ENCODE measurements at places on chromosomes 11 and 22.
A peak's percentile ranks its signal among the peaks of the same experiment; 100 is the strongest.

DNA sequence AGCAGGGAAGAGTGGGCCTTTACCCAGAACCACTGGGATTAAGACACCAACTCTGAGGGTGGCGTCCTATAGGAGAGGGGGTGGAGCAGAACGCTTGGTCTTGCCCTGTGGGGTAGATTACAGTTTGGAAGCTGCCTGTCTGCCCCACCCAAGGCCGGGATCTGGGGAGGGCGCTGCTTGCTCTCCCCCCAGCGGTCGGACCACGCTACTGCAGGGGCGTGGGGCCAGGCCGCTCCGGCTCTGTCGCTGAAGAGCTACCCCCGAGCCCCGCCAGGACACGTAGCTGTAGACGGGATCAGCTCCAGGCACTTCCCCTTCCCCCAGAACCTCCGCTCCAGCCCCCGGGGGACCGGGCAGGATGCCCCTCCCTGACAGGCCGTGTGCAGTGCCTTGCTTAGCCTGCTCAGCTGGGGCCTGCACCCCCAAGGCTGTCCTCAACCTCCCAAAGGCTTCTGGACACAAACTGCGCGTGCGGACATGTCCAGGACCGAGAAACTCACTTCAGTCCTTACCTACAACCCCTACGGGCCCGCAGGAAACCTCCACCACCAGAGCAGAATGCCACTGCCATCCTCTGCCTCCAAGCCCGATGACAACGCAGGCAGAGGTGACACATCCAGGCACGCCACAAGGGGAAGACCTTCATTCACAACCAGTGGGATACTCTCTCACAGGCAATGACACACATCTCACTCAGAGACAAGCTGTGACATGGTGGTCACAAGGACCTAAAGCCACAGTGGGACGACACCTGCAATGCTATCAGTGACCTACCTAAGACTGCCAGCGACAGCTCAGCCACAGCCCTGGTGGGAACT, 3.6 kb downstream of the AHNAK start:
- DNase-seq: peak; percentile 69

DNA sequence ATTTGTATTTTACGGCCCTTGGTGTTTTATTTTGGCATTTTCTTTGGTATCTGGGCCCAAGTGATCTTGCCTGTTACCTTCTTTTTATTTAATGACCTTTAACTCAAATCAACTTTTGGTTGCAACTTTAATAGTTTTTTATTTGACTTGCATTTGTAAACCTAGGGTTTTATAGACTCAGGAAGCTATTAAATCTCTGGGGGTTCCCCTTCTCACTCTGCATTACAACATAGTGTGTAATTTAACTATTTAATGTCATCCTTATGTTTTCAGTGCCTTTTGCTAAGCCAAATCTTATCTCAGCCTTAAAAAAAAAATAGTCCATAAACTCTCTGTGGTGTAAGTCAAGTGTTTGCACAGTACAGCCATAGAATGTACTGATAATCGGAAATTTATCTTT, 3.4 kb downstream of the FJX1 start:
- DNase-seq: peak; percentile 29

- DNase-seq: no peak
These were observed 72.4 kb downstream of the RTL6 start for GRCh38 chr22:44425694-44426045.

DNA sequence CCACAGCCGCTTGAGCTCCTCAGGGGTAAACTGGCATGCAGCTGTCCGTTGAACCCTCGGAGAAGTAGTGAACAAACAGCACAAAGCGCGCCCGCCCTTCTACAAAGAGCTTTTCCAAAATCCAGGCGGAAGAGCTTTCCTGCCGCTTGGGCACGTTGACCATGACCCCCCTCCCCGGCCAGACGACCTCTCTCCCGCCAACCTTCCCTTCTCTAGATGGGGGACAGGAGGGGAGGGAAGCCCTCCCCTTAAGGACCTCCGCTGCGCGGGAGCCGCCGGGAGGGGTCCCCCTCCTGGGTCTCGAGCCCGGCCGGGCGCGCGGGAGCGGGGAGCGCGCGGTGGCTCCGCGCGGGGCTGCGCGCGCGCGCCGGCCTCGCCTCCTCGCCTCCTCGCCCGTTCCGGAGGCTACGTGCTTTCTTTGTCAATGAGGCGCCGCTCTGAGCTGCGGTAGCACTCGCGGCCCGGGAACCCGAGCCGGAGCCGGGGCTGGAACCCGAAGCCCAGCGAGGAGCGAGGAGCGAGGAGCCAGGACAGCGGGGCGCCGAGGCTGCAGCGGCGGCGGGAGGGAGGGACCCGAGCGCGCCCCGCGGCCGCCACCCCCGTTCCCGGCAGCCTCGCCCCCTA, 118.6 kb downstream of the HIPK3 start:
- DNase-seq: no peak
